ENCODE measurements at places on chromosomes 7 and 10.

- no peak for DNase-seq
Observed at GRCh38 chr10:4373098-4373497, 452.9 kb upstream of the AKR1E2 start.

DNA sequence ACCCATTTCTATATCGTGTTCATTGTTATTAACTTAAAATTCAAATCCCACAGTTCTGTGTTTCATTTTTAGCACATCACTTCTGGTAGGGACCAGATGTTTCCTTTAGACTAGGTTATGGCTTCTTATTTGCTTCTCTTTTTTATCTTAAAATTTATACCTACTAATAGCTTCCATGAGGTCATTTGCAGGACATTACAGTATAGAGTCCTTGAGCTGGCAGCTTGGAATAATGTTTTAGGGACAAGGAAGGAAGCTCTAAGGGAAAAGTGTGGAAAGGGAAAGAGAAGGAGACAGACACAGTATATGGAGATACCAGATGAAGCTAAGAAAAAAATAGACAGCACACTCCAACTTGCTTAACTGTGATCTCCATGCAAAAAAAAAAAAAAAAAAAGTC, 48.8 kb upstream of the CD36 start:
- DNase-seq, result no peak

GRCh38 chr10:124417895-124418725, 613 bp downstream of the OAT start:
- peak; percentile 14 for DNase-seq

DNA sequence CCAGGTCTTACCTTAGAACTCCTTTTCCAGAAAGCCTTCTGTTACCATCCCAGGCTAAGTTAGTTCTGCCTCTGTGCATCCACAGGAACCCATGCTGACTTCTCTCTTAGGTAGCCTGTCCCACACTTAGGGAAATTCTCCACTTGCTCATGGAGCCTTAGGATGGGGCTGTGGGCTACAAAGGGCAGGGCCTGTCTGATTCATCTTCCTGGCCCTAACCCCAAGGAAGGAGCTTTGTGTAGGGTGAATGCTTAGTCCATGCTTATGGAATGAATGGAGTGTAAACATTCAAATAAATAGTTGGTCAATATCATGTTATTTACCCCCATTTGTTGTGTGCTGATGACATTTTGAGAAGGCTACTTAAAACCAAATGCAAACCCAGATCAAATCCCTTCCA, 54.7 kb downstream of the EMX2 start:
- no peak for DNase-seq

DNA sequence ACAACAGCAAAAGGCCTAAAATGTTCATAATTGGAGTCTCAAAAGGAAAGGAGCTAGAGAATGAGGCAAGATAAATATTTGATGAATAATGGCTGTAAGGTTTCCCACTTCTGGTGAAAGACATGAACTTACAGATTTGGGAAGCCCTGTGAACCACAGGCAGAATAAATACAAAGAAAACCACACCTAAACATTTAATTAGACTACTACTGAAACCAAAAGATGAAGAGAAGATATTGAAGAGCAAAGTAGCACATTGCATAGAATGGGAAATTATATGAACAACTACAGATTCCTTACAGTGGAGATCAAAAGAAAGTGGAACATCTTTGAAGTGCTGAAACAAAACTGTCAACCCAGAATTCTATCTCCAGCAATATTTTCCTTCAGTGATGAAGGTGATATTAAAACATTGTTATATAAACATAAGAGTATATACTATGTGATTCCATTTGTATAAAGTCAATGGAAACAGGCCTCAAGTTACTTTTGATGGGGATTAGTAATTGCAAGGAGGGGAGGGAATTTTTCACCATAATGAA, 191.3 kb upstream of the KAT6B start:
- DNase-seq, result no peak

GRCh38 chr7:125057963-125058362, 128.3 kb upstream of the POT1 start:
- no peak for DNase-seq

DNA sequence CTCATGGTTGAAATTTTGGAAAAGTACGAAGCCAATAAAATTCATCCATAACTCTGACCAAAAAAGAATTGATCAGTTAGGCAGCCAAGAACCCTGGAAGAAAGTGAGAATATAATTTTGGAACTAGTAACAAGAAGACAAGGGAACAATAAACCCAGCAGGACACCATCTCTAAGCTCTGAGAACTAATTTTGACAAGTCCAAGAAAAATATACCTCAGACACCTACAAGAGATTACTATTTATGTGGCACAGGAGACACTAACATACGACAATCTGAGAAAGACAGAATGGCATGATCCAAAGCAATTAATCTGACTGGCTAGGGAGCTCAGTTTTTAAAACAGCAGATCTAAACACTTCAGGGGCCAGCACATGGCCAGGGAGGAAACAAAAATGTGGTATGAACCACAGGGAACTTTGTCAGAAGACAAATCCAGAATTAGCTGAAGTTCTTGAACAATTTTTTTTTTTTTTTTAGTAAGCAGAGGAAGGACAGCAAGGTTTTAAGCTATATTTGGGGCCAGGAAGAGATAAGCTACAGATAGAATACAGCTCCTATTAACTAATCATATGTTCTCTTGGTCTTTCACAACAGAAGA, 38.9 kb downstream of the PARD3 start:
- no peak for DNase-seq

DNA sequence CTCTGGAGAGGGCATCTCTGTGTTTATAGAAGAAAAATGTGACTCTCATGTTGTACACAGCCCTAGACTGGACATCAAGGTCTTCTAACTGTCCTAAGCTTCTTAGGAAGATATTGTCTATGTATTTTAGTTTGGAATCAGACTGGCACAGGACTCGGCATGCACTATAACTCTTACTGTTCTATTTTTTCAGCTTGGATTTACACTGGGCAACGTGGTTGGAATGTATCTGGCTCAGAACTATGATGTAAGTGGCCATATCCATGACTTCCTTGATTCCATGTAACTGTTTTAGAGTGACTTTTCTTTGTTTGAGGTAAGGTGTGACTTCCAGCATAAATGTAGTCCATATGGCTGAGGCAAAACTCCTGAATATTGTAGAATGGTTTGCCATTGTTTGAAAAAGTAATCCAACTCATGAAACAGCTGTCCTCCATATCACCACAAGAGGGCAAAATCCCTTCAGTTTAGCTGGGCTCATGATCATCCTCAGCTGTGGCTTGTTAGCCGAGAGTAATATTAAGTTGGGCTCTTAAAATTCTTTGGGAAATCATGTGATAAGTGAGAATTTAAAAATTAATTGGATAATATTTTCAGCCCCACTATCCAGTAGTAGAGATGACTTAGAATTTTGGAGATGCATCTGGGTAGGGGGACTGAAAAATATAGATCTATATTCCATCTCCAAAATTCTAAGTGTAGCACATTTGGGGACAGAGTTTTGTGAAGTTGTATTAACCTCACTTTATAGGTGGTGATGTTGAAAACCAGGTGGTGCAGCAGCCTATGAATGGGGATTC, 10.4 kb downstream of the STMP1 start:
- no peak for DNase-seq

DNA sequence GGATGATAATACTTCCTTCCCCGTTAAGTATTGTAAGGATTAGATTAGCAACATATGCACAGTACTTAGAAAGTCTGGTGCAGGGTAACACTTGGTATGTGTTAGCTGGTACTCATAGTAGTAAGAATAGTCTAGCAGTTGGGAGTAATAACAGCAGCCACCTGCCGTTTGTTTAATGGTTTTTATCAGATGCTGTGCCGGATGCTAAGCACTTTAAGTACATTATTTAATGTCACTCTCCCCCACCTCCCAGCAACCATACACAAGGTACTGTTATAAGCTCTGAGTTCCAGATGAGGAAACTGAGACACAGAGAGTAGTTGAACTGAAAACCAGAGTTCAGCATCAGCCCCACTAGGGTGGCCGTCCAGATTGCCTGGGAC, 60.1 kb downstream of the ZMIZ1 start:
- no peak for DNase-seq

- no peak for DNase-seq
Observed at GRCh38 chr7:92246360-92247101, 757 bp downstream of the ANKIB1 start.

GRCh38 chr10:6119962-6120361, 31.1 kb downstream of the RBM17 start:
- no peak for DNase-seq

DNA sequence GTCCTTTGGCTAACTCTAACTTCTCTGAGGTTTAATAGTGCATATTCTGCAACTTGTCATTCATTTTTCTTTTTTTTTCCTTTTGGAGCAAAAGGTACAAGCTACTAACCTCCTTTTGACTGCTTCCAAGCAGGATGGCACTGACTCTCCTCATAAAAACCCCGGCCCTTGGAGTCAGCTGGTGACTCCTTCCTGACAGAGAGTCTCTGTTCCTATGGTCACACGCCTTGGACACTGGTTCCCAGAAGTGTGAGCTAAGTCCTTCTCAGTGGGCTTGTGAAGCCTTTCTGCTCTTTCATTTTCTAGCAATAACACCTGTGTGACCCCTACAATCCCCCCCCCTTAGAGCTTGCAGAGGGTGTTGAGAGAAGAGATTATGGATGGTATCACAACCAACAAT, 21.7 kb downstream of the DOCK4 start:
- no peak for DNase-seq

GRCh38 chr7:38704751-38705150, 73.6 kb upstream of the AMPH start:
- DNase-seq, result no peak

DNA sequence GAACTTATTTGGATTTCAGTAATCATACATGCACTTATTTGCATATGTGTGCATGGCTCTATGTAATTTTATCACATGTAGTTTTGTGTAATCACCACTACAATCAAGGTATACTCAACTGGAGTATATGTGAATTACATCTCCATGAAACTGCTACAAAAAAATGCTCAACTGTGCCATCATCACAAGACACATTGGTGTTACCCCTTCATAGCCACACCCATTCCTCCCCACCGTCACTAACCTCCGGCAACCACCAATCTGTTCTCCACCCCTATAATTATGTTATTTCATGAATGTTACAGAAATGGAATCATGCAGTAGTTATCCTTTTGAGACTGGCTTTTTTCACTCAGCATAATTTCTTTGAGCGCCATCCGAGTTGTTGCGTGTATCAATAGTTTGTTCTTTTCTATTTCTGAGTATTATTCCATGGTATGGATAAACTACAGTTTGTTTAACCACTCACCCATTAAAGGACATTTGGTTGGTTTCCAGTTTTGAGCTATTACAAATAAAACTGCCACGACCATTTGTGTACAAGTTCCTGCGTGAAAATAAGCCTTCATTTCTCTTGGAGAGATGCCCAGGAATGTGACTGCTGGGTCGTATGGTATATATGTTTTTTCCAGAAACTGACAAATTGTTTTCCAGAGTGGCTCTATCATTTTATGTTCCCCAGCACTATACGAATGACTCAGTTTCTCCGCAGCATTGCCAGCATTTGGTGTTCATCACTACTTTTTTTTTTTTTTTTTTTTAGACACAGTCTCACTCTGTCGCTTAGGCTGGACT, 11.3 kb upstream of the SMO start:
- no peak for DNase-seq

- DNase-seq, result no peak
Observed at GRCh38 chr7:40356312-40356711, 221.5 kb downstream of the SUGCT start.

DNA sequence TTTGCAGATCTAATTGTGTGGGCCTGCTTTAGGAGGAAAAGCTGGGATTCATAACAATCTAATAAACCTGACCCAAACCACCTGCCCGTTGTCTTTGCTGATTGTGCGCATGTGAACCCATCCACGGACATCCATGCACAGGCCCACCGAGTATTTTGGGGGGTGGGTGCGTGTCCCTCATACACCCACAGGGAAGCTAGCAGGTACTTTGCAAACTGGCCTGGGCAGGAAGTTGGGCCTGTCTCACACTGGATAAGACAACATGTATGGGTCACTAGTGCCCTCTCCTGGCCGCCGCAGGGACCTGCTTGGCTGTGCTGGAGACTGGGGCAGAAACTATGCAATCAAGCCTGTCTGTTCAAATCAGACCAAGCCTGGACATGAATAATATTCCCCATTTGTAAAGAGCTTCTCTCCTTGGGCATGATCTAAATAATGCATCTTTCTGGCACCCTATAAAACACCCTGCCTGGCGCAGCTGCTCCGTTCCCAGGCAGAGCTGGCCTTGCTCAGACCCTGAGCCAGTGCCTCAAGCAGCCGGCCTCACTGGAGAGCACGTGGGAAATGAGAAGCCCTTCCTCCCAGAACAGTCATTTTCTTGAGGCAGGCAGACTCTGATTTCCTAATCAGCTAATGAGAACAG, 15.8 kb downstream of the ECHDC3 start:
- DNase-seq, result peak; percentile 63

DNA sequence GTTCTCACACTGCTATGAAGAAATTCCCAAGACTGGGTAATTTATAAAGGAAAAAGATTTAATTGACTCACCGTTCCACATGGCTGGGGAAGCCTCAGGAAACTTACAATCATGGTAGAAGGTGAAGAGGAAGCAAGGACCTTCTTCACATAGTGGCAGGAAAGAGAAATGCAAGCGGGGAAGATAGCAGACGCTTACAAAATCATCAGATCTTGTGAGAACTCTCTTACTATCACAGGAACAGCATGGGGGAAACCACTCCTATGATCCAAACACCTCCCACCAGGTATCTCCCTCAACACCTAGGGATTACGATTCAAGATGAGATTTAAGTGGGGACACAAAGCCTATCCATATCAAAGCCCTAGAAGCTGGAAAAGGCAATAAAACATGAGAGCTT, 130.8 kb downstream of the MDFIC start:
- DNase-seq, result no peak

GRCh38 chr10:91296471-91296870, 76.0 kb downstream of the PCGF5 start:
- no peak for DNase-seq

DNA sequence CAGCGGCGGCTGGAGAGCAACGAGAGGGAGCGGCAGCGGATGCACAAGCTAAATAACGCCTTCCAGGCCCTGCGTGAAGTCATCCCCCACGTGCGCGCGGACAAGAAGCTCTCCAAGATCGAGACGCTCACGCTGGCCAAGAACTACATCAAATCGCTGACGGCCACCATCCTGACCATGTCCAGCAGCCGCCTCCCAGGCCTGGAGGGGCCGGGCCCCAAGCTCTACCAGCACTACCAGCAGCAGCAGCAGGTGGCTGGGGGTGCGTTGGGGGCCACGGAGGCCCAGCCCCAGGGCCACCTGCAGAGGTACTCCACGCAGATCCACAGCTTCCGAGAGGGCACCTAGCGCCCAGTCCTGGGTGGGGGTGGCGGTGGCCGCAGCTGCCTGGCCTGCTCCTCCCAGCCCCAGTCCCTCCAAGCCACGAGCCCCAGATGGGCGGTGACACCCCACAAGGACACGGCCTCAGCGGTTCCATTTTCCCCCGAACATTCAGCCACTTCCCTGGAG, 1.3 kb downstream of the BHLHA15 start:
- no peak for DNase-seq

All from activated T-helper 1 cell treated with anti-CD3 and anti-CD28 coated beads, Interleukin-2, amount 50 U/mL, for 16 hours (primary cell).